ENCODE measurements at places on chromosomes 1 and 21. TPM values are rescaled to one million over a fixed set of nuclear protein-coding genes. Genes with fewer than 3 reads are reported as not detected.

The INSRR gene
- total RNA-seq, result 0.05 TPM

The PPM1J gene
- total RNA-seq, result 0.54 TPM

The EPHB2 gene
- total RNA-seq, result 3.1 TPM

The PRKAA2 gene
- 4.1 TPM for total RNA-seq

The RNU1-3 gene
- 2,332 TPM for total RNA-seq
